ENCODE measurements at places on chromosomes 2 and 18.

DNA sequence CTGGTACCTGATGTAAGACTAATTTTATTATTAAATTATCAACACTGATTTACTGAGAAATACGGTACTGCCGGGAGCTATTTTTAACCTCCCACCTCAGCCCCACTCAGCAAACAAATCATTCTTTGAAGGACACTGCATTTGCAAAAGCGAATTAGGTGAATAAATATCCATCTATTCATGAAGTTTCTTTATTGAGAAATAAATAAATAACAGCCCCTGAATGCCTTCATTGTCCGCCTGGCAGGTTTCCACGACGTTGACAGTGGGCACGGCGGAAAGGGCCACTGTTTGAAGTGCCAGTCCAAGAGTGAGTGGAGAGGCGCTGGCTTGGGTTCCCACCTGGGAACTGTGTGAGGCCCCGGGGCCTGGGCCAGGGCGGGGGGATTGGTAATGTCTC lies 15.7 kb downstream of the C1QL2 start:
- DNase-seq, result no peak

GRCh38 chr2:42977270-42978174 lies 185.1 kb upstream of the HAAO start:
- DNase-seq, result no peak

GRCh38 chr2:8628866-8629209 lies 53.0 kb upstream of the ID2 start:
- no peak for DNase-seq

DNA sequence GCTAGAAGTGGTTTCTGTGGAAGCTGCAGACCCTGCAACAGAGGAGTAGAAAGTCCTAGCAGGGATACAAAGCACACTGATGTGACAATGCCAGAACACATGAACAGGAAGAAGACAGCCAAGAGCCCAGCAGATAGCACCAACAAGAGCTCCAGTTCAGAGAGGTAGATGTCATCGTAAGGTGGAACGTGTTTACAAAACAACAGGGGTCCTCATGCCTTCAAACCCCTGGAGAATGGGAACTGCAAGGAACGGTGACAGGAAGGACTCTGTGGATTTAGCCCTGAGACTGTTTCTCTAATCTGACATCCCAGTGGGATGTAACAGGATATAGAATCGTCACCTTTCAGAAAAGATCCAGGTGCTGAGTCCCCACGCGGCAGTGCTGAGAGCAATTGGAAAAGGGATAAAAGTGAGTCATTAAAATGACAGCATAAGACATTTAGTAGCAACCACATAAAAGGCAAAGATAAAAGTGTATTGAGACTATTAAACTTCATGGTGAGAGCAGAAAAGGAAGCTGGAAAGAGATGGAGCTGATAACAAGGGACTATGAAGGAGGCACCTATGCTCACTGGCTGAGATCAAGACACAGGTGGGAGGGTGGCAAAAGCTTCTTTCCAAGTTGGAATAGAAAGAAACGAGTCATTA lies 195.2 kb downstream of the FBXO15 start:
- no peak for DNase-seq

- peak; percentile 61 for DNase-seq
Measured at GRCh38 chr2:237198164-237198855, 112.6 kb downstream of the COPS8 start.
